Central memory CD8-positive, alpha-beta T cell (primary cell): ENCODE measurements at places on chromosomes 1 and 21.

- DNase-seq, result no peak
Observed at GRCh38 chr1:193104502-193104906, 710 bp downstream of the GLRX2 start.

GRCh38 chr1:80085067-80085466, 1078.5 kb upstream of the ADGRL4 start:
- DNase-seq, result no peak

GRCh38 chr1:184033711-184034167, 3.8 kb downstream of the COLGALT2 start:
- DNase-seq, result no peak

- DNase-seq, result no peak
Observed at GRCh38 chr1:169326956-169327268, 40.7 kb downstream of the NME7 start.

GRCh38 chr1:110239441-110240430, 29.6 kb downstream of the KCNC4 start:
- DNase-seq, result no peak

DNA sequence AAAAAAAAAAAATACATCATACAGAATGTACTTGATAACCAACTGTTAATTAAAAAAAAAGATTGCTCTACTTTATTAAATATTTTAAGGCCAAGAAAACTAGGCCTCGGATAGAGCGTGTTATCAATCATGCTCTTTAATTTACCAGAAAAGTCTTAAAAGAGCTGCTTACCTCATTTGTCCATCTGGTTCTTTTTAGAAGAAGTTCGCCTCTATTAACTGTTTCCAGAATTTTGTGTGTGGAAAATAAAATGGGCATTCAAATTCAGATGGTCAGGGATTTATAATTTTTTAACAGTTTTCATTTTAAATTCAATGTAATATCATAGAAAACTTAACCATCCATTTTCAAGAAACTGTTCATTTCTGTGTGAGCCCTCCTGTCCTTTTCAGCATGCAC, 53.8 kb downstream of the KCNK1 start:
- no peak for DNase-seq

DNA sequence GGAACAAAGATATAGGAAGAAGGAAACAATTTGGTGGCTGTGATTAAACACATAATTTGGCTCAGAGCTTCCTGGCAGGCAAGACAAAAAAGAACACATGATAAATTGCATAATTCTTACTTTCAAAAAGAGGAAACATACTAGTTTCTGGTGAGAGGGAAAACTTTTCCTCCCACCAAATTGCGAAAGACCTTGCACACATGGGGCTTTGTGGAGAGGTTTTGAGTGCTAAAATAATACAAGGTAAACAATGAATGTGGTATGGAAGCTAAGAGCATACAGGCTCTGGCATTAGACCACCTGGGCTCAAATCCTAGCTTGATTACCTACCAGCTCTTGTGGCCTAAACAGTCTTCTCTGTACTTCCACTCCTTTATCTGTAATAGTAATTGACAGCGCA, 140.2 kb upstream of the HOOK1 start:
- DNase-seq, result no peak

- DNase-seq, result no peak
Observed at GRCh38 chr1:95451054-95451453, 217.0 kb downstream of the RWDD3 start.

DNA sequence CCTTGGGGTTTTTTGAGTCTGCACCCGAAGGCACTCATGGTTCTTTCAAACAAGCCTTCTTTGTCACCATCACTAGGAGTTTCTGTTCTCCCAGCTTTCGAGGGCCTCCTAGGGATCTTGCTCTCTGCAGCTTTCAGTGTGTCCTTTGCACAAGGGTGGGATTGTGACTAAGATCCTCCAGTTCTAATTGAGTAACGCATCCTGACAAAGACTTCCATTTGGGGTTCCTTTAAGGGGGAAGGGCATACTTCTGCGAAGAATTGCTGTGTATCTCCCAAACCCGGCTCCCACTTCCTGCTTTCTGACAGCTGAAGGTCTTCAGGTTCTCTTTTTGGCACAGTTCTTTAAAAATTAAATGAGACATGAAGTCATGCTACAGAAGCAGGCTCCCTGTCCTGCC, 139.4 kb downstream of the EDEM3 start:
- DNase-seq, result no peak

GRCh38 chr1:19209439-19209989, 552 bp downstream of the UBR4 start:
- no peak for DNase-seq

DNA sequence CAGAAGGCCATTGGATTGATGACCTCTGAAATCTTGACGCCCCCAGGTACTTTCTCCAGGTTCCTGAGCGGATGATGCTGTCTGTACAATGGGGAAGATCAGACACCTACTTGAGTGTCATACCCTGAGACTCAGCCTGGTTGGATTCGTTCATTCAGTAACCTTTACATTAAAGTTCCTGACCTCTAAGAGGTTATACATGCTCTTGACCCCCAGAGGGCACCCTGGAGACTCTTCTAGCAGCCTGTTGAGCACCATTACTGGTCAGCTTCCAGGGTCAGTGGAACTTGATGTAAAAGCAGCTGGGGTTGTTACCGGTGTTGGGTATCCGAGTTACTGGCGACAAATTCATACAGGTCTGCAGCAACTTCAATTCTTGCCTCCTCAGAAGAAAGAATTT, 114.3 kb upstream of the ZNF678 start:
- no peak for DNase-seq

- DNase-seq, result no peak
Observed at GRCh38 chr1:9371391-9371935, 78.8 kb downstream of the SPSB1 start.

GRCh38 chr21:45509566-45510465, 32.4 kb downstream of the SLC19A1 start:
- no peak for DNase-seq

GRCh38 chr1:229889031-229889517, 178.0 kb upstream of the GALNT2 start:
- no peak for DNase-seq

- no peak for DNase-seq
Observed at GRCh38 chr1:153533689-153534201, 2.0 kb downstream of the S100A6 start.

- no peak for DNase-seq
Observed at GRCh38 chr1:22471078-22471477, 19.4 kb downstream of the ZBTB40 start.

- no peak for DNase-seq
Observed at GRCh38 chr1:219276049-219276738, 102.5 kb downstream of the LYPLAL1 start.

- DNase-seq, result no peak
Observed at GRCh38 chr21:21807598-21807903, 809.3 kb downstream of the NCAM2 start.

- DNase-seq, result no peak
Observed at GRCh38 chr1:65108025-65108642, 39.9 kb upstream of the AK4 start.

- DNase-seq, result no peak
Observed at GRCh38 chr21:18164933-18165332, 79.7 kb upstream of the CHODL start.

DNA sequence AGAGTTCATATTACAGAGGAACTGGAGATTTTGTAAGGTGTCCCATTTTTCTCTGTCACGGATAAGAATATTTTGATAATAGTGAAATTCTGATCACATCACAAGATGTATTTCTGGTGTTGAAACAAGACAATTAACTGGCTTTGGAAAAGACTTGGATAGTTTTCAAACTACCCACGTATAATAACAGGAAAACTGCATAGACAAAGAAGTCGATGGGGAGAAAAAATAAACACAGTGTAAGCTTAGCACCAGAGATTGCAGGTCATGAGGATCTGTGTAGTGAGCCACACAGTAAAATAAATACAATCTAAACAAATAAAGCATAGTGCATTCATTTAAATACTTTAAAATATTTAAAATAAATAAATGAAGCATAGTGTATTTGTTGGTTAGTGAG, 452.3 kb upstream of the ADAMTS5 start:
- DNase-seq, result no peak

GRCh38 chr1:74976491-74976890, 157.7 kb upstream of the LHX8 start:
- DNase-seq, result no peak

DNA sequence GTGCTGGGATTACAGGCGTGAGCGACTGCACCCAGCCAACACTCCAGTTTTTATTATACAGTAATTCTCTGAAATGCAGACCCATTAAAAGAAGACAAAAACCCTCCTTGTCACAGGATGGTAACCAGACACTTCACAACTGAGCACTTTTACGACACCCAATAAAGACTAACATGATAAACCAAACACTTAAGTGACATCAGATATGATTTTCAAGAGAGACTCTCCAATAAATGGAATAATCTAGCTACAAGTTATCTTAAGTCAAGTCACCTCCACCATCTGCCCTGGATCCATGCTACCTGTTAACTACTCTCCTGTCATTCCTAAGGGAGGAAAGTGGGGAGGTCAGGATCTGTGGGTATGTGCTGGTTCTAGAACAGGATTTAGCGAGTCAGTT, 5.6 kb downstream of the GNG12 start:
- no peak for DNase-seq

DNA sequence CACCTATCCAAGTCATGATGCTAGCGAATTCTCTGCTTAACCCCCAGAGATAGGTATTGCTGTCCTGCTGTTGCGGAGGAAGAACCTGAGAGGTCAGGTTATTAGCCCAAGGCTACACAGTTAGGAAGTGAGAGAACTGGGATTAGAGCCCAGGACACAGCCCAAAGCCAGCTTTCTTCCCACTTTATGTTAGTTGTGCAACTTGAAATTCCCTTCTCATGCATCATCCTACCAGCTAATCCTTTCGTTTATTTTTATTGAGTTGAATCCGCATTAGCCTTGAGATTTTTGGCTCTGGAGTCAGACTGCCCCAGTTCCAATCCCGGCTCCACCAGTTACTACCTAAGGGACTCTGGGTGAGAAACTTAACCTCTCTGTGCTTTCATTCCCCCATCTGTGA, 65.4 kb downstream of the PLEKHA6 start:
- DNase-seq, result no peak
